ENCODE measurements at places on chromosomes 4 and X.

DNA sequence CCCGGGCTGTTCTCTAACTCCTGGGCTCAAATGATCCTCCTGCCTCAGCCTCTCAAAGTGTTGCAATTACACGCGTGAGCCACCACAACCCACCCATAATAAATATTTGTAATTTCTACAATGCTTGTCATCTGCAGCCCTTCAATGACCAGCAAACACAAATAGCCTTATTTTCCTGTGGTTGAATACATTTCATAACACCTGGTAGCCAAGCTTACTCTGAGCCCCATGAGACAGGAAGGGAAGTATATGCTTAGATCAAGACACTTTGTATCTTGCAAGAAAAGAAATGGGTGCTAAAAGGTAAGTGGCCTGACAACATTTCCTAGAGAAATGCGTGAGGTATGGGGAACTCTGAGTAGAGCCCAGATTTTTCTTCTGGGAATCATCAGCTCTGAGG is 56.9 kb upstream of the PDGFRA start:
- DNase-seq, result no peak

DNA sequence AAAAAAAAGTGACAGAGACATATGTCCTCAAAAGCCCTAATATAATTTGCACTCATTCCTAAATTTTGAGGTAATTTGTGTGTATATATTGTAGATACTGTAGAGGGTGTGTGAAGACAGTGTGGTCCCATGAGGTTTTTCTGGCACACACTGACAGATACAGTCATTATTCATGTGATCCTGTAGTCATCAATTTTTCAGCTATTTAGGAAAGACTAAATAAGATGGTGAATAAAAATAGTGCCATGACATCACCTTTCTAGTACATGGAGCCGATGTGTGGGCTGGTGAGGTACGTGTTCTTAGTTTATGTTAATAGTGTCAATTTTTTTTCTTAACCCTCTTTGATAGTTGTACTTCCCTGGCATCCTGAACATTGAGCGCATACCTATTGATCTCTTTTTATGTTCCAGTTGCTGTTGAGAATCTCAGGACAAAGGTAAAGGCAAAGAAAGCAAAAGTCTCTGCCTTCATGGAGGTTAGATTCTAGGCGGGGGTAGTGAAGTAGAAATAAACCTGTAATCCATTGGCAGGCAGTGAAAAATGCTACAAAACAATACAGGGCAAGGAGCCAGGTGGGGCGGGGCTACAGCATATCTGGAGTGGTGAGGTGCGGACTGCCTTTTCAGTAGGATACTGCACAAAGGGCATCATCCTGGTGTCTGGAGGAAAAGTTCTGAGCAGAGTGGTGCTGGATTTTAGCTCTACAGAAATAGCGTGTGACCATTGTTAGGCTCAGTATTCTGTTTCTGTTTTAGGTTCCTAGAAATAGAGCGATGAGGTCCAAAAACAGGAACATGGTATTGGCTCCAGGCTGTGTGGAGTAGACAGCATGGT is 93.8 kb downstream of the ARHGAP10 start:
- DNase-seq, result no peak

DNA sequence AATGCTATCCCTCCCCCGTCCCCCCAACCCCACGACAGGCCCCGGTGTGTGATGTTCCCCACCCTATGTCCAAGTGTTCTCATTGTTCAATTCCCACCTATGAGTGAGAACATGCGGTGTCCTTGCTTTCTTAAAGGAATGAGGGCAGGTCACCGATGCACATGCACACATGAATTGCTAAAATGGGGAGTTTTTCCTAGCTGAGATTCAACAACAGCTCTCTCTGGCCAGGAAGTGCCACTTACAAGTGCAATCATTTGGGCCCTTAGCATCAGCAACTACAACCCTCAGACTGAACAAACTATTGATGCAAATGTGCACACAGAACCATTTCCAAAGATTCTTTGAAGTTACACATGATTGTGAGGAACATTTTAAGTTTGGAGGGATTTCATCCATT is 95.7 kb upstream of the IQCM start:
- no peak for DNase-seq

- no peak for DNase-seq
Observed at GRCh38 chr4:12110627-12111026, 681.9 kb upstream of the HS3ST1 start.

- DNase-seq, result no peak
Observed at GRCh38 chr4:44675366-44675765, 2.9 kb upstream of the GUF1 start.

- DNase-seq, result no peak
Observed at GRCh38 chr4:121199742-121200561, 35.8 kb upstream of the TNIP3 start.

GRCh38 chr4:77899607-77900006 is 37.0 kb downstream of the MRPL1 start:
- no peak for DNase-seq

GRCh38 chrX:132443196-132444135 is 45.4 kb downstream of the MBNL3 start:
- peak; percentile 0 for DNase-seq

DNA sequence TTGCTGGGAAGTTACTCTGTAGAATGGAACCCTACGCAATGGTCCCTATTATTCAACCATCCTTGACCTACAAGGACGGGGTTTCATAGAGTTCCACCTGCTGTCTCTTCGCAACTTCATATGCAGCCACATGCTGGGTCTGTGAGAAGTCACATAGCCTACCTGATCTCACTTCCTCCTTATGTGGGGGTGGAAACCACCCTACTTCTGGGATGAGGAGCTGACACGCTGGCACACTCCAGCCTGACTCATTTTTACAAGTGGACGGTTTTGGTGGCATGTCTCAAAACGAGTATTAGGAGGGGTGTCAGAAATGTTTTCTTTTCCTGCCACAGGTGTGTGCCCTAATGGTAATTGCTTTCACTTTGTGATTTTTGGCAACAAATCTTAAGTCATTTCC is 36.8 kb upstream of the ARSD start:
- DNase-seq, result no peak

DNA sequence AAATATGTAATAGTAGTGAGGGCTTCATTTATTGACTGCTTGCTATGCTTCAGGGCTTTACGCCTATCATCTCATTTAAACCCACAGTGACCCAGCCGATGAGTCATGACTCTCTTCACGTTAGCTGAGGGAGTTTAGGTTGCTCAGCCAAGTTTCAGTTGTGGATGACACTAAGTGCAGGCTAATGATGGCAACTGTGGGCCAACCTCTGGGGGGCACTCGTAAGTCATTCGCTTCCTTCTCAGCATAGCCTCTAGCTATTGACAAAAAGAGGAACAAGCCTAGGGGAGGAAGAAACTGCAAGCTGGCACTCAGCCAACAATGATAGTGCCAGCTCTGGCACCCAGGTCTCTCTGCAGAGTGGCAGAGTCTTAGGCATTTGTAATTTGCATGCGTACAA is 325.0 kb downstream of the ARHGAP10 start:
- DNase-seq, result peak; percentile 71

- no peak for DNase-seq
Observed at GRCh38 chrX:74911494-74911893, 13.8 kb downstream of the NEXMIF start.

- DNase-seq, result no peak
Observed at GRCh38 chr4:72846280-72847111, 223.0 kb downstream of the COX18 start.

GRCh38 chr4:153265306-153266047 is 61.2 kb downstream of the TRIM2 start:
- DNase-seq, result no peak

All from fibroblast of skin of right biceps (primary cell).